NCI-H2107 (cell line): ENCODE measurements at places on chromosomes 4 and X.

GRCh38 chrX:40581336-40581920 lies 658 bp downstream of the ATP6AP2 start:
- DNase-seq: no peak

DNA sequence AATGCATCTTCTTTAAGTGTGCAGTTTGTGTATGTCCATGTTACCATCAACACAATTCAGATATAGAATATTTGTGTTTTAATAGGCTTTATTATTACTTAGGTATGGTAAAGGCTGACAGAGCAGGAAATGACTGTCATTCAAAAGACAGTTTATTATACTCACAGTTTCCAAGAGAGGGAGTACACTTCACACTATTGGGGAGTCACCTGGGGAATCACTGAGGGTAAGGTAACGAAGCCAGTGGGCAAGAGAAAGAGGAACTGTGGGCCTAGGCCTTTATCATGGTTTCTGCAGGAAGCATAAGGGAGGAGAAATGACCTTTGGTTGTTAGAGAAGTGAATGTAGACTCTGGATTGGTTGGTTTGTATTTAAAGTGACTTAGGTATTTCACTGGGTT lies 235.1 kb upstream of the HCCS start:
- DNase-seq: no peak

- no peak for DNase-seq
Observed at GRCh38 chr4:69831646-69832325, 28.2 kb downstream of the SULT1E1 start.

DNA sequence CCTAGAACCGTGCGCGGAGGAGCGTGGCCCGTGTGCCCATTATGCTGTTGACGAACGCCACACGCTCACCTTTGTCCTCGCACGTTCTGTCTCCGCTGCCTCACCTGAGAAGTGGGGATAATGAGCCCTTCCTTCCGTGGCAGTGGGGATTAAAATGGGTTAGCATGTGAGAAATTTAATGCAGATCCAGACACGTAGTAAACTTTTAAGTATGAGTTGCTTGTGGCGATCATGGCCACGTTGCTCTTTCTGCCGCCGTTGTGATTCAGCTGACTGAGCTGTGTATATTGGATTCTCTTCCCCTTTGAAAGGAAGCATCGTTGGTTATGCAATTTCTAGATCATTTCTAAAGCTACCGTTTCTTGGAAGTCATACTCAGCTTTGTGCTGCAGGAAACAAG lies 16.5 kb downstream of the TBC1D14 start:
- no peak for DNase-seq

GRCh38 chr4:73922766-73923630 lies 53.8 kb downstream of the CXCL1 start:
- DNase-seq: no peak

GRCh38 chr4:36211084-36211483 lies 33.2 kb downstream of the ARAP2 start:
- no peak for DNase-seq

- DNase-seq: no peak
Observed at GRCh38 chr4:5028480-5028879, 9.2 kb upstream of the CYTL1 start.

GRCh38 chr4:150140774-150141400 lies 62.6 kb downstream of the DCLK2 start:
- no peak for DNase-seq

- no peak for DNase-seq
Observed at GRCh38 chr4:146522869-146523205, 1.1 kb upstream of the SLC10A7 start.

DNA sequence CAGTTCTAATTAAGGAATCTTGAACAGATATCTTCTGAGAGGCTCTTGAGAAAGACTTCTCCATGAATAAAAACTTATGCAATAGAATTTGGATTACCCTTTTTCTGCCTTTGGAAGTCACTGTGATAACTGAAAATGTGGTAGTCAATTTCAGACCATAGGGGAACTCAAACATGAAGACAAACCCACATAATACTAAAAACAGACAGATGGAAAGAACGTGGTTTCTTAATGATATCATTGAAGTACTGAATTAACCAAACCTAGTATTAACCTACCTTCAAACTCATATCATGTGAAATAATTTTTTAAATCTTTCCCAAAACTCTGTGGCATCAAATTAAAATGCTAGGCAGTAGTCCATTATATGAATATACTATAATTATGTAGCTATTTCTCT lies 153.5 kb downstream of the CAMK2D start:
- DNase-seq: no peak

DNA sequence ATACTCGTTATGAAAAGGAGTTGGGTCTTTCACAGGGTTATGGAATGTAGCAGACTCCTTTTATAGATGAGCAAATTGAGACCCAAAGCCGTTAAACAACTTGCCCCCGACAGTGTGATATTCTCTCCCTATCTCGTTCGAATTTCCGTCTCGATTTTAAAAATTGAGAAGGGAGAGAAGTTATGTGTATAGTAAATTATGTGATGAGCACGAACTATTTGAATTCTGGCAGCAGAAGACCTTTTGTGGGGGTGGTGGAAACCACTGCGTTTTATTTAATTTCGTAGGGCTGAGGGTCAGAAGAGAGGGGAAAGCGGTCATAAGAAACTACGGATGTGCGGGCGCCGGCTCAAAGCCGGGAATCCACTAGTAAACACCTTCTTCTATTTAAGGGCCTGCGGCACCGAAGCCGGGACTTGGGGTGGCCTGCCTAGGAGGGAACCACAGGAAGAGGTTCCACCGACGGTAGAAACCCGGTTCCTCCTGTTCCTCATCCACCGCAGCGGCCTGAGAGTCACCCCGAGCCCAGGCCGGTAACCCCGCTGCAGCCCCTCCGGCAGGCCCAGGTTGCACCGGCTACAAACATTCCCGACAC lies 1.5 kb upstream of the DDX3X start:
- DNase-seq: no peak

- no peak for DNase-seq
Observed at GRCh38 chr4:101005659-101006058, 341.7 kb downstream of the PPP3CA start.

- no peak for DNase-seq
Observed at GRCh38 chr4:74794382-74795010, at the start of gene BTC. Gene BTC (minus strand): TSS chr4:74794523. CDS start chr4:74794325, 198 bp downstream.

DNA sequence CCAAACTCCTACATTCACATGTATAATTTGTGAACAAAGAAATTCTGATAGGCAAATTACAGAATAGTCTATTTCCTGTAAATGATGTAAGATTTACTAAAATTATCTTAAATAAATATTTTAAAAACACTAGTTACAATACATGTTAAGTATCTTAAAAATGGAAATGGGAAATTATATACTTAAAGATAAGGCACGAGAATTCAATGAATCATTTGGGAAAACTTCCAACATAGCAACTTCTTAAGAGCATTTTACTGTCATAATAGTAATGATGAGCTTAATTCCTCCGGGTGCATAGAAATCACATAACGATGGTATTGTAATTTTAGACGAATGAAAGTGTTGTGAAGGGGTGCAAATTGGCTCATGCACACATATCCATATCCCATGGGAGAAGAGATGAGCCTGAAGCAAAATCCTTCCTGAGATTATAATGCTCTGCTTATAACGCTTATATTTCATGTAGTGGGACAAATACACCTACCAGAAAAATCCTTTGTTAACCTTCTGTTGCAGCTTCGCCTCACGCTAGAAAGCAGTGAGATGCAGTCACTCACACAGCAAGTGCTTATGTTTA lies 873.5 kb downstream of the PDHA2 start:
- no peak for DNase-seq

DNA sequence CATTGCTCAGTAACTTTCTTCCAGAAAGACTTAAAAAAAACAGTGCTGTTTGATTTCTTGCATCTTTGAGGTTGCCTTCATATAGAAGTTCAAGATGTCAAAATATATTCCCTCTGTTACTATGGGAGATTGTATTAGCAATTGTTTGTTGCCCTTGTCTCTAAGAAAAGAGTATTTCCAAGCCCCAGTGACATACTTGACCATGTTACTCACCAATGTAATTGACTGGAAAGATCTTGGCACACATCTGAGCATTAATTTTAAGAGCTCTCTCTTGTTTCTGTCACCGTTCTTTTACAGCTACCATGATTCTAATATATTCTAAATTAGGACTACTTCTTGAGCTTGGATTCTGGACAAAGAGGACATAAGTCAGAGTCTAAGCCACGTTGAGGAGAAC lies 902.7 kb upstream of the EPHA5 start:
- DNase-seq: no peak

- no peak for DNase-seq
Observed at GRCh38 chrX:78532363-78532762, 126.8 kb downstream of the RTL3 start.

DNA sequence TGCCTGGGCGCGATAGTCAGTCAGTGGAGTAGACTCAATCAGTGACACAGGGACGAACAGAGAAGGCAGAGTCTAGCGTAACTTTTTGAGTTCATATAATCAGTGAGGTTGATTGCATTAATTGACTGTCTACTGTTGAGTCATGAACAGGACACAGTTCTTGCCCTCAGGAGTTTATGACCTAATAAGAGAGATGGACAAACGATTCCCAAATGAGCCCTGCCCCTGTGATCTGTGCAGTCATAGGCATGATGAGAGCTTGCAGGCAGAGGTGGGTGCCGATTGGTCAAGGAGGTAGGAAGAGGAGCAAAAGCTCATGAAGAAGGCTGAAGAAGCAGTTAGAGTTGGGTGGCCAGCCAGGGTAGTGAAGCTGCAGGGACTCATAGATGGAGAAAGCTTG lies 57.1 kb downstream of the ADD1 start:
- no peak for DNase-seq

GRCh38 chrX:68843992-68844391 lies 15.2 kb downstream of the EFNB1 start:
- DNase-seq: no peak

DNA sequence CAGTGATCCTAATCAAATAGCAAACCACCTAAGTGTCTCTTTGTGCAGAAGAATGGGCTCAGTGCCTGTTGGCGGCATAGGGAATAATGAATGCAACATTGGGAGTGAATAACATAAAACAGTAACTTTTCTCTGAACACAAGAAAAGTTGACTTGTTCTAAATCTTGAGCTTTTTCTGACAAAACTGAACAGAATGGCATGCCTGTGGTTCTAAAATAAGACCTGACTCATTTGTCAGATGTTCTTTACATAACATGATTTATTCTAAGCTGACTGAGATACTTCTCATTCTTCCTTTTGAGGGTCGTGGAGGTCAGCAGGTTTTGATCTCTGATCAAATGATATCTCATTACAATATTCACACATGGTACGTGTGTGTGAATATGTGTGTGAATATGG lies 165.4 kb upstream of the WDR1 start:
- no peak for DNase-seq

DNA sequence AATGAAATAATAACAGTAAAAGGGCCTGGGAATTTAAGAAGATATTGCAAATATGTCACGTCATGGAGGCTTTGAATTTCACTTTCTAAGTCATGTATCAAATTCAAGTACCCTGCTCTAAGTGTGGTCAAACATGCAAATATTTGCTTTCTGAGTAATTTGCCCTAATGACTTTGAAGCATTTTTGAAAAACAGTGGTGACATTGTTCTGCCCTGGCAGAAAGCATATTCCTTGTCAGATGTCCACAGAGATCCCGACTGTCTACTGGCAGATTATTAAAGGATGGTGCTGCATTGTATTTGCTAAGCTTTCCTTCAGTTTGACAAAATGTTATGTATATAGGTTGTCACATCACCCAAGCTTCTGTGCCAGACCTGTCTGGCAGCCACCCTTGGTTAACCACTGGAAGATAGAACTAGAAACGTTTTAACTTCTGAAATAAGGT lies 92.5 kb downstream of the ANK2 start:
- DNase-seq: no peak

- DNase-seq: no peak
Observed at GRCh38 chr4:99447079-99447478, 11.9 kb upstream of the ADH7 start.

DNA sequence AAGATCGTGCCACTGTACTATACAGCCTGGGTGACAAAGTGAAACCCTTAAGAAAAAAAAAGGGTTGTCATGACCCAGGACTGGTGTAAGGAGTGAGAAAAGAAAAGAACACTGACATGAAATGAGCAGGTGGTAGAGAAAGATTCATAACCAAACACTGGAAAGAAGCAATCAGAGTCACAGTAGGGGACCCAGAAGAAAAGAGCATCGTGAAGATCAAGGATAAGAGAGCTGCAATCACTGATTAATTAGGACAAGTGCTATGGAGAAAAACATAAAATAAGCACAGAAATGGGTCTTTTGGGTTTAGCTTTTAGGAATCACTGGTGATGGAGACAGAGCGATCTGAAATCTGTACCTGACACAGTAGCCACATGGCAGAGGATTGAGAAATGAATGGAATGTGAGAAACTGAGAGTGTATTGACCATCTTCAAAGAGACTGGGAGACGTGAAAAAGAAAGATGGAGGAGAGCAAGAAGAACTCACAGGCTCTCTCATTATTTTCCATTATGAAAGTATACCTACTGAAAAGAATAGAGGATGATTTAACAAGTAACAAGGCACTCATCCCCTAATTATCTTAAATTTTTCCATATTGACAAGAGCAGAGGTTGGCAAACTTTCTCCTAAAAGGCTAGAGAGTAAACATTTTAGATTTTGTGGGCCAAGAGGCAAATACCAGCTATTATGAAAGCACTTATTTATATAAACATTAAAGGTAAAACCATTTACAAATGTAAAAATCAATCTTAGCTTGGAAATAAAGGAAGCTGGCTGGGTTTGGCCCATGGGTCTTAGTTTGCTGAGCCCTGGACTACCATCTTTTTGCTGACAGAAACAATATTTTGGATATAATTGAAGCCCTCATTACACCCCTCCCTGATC lies 7.3 kb downstream of the TMEM154 start:
- no peak for DNase-seq

DNA sequence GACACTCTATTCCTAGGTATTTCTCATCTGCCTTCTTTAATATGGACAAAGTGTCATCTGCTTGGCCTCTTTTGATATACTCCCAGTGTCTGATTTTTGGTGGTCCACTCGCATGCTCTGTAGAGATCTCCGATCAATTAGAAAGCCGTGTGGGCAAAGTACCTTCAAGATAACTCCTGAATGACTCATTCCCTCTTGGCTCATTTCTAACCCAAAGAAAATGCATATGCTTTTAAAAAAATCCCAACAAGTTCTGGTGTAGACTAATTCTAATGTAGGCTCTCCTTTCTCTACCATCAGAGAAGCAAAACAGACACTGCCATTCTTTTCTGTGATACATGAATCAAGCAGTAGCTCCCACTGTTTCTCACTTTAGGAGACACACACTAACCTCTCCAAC lies 714.9 kb upstream of the ADGRL3 start:
- no peak for DNase-seq

DNA sequence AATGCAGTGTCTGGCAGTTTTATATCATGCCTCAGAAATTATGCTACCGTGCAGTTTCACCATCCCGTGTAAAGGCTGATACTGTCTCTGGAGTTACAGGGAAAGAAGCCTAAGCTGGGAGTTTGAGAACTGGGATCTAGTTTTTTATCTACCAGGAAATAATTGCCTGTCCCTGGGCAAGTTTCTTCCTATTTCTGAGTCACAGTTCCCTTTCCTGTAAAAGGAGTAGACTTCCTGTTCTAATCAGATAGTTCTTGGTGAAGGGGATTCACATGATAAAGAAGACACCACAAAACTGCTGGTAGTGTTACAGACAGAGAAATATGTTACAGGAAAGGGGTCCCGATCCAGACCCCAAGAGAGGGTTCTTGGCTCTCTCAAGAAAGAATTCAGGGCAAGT lies 17.1 kb downstream of the HERC3 start:
- DNase-seq: no peak
